WERI-Rb-1 (cell line): ENCODE measurements at places on chromosomes 7 and 10.
A peak's percentile ranks its signal among the peaks of the same experiment; 100 is the strongest.

DNA sequence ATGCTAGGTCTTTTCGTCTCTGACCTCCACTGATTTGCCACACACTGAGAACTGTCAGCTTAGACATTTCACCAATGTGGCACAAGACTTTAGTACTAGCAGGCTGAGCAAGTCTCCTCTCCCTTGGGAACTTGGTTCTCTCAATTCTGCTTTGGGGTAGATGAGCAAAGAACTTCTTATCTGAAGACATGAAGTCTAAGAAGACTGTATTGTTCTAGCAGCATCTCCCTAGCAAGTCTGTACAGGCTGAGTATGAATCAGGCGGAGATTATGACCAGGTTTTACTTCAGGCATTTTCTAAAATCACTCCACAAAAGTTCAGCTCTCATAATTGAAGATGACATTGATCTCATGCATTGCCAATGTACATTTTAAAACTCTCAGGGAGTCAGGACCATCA, 23.8 kb upstream of the STN1 start:
- no peak for DNase-seq

- DNase-seq, result no peak
Observed at GRCh38 chr7:155483868-155484325, 26.0 kb downstream of the EN2 start.

- no peak for DNase-seq
Observed at GRCh38 chr10:121250995-121251764, 347.1 kb downstream of the FGFR2 start.

DNA sequence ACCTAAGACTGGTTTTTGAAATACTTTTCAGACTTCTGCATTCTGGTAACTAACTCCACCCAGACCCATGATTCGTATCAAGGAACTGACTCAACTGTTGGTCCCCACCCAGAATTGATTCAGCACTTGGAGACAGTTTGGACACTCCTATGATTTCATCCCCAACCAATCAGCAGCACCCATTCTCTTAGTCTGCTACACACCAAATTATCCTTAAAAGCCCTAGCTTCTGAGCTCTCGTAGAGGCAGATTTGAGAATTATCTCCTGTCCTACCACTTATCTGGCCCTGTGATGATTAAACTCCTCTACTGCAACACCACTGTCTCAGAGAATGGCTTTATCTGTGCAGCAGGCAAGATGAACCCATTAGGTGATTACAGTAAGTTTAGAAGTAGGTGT, 7.7 kb upstream of the GSTO1 start:
- no peak for DNase-seq

GRCh38 chr10:61628875-61629513, 33.7 kb upstream of the CABCOCO1 start:
- no peak for DNase-seq

- DNase-seq, result no peak
Observed at GRCh38 chr7:127953423-127954356, 77.5 kb downstream of the LRRC4 start.

- no peak for DNase-seq
Observed at GRCh38 chr10:24459836-24460235, 250.9 kb downstream of the KIAA1217 start.

DNA sequence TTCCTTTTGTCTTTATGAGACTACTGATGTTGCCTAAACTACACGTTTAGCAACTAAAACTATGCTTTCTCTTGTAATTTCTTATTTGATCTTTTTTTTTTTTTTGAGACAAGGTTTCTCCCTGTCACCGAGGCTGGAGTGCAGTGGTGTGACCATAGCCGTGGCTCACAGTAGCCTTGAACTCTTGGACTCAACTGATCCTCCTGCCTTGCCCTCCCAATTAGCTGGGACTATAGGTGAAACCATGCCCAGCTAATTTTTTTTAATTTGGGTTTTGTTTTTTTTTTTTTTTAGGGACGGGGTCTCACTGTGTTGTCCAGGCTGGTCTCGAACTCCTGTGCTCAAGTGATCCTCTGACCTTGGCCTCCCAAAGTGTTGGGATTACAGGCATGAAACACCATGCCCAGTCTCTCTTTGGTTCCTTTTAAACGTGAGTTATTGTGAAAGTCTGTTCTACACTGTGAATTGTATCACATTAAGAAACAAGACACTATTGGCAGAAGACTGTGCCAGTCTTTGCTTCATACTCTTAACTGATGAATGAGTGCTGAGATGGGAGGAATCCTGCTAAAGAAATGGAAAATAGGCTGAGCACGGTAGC, 6.4 kb downstream of the TMEM248 start:
- DNase-seq, result no peak

- no peak for DNase-seq
Observed at GRCh38 chr7:123661765-123662164, 6.1 kb downstream of the LMOD2 start.

DNA sequence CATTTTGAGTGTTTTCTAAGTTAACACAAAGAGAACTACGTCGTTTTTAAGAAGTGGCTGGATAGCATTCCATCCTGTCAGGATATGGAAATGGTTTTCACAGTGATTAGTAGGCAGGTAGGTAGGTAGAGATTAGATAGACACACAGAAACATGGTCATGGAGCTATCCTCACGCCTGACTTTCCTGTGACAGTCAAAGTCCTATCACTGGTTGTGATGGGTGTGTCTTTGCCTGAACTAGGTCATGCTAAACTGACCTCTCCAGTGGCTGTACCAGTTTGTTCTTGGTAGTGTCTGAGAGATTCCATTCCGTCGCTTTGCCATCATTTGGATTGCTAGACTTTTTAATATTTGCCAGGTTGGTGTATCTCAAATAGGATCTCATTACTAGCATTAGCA, 28.2 kb downstream of the FKBP6 start:
- DNase-seq, result no peak

DNA sequence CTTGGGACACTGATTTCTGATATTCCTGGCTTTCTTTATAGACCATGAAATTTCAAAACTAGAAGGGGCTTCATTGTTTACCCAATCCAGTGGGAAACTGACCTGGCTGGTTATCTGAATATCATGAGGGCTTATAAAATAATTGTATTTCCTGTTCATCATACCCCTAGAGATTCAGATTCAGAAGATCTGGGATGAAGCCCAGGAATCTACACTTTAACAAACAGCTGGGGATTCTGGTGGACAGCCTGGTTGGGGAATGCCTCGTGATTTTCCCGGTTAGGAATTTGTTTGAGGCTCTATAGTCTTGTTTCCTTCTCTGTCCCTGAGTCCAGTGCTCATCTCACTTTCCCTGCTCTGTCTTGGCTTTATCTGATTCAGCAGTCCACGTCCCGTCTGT, 110.3 kb downstream of the ADRA2A start:
- no peak for DNase-seq

- peak; percentile 29 for DNase-seq
Observed at GRCh38 chr7:156932006-156932405, 17.5 kb upstream of the NOM1 start.

GRCh38 chr10:13348216-13349017, at the start of gene SEPHS1:
SEPHS1 (minus strand) TSS chr10:13348293; CDS start chr10:13344950, 3,343 bp downstream.
- DNase-seq, result peak; percentile 79

- DNase-seq, result no peak
Observed at GRCh38 chr10:128612195-128612594, 486.0 kb upstream of the MKI67 start.

DNA sequence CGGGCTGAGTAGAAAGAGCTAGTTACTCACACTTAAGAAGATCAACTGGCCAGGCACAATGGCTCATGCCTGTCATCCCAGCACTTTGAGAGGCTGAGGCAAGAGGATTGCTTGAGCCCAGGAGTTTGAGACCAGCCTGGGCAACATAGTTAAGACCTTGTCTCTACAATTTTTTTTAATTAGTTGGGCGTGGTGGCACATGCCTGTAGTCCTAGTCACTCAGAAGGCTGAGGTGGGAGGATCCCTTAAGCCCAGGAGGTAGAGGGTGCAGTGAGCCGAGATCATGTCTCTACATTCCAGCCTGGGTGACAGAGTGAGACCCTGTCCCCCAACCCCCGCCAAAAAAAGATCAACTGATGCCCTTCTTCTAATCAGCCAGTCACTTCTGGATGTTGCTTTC, 74.6 kb upstream of the ATP6V0A4 start:
- DNase-seq, result no peak

DNA sequence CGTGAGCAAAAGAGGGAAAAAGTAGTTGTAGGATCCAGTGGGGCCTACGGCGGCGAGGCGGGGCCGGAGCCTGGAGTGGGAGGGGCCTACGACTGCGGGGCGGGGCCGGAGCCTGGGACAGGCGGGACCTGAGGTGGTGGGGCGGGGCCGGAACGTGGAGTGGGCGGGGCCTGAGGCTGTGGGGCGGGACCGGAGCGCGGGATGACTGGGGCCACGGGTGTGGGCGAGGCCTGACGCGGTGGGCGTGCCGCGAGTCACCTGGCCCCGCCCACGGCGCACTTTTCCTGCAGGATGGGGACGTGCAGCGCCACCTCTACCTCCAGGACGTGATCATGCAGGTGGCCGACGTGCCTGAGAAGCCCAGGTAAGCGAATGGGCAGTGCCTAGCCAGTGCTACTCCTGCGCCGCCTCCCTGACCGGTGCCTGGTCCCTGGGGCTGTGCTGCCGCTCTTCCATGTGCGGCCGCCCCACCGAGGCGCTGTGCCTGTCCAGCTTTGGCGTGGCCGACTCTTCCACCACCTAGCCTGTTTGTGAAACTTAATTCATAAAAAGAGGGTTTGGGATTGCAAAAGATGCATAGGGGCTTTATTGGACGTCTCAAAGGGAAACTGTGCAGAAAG, 496 bp downstream of the ZNF511 start:
- DNase-seq, result peak; percentile 91

DNA sequence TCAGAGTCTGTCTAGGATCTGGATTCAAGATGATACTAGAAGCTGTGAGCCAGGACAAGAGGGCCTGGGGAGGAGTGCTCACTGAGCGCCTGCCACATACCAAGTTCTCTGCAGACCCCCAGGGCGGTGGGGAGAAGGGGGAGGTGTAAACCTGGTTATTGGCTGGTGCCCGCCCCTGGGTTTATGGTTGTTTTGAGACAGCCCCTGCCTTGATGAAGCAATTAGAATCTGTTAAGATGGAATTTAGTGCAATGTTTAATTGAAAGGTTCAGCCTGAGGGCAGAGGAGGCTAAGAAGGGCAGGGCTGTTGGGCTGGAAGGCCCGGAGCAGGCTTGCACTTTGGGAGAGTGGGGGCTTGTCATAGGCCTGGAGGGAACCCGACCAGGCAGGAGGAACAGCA, 42.7 kb downstream of the PRF1 start:
- no peak for DNase-seq

- peak; percentile 71 for DNase-seq
Observed at GRCh38 chr10:86711513-86712316, 43.4 kb downstream of the LDB3 start.

DNA sequence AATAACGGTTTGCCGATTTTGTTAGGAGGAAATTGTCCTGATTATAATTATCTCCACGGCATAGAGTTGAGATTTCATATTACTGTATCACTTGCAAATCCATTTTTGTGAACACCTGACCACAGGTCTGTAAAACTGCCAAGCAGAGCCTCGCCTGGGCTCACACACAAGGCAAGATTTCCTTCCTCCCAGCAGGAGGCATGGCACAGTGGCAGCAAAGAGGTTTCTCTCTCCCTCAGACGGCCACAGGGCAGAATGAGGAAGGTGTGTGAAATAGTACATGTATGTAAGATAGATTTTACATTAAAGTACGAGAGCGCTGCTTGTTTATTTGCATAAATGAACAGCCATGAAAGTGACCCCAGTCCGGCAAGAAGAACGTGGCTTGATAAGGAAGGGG, 130.1 kb downstream of the CELF2 start:
- DNase-seq, result no peak

GRCh38 chr10:29857843-29858701, 201.3 kb downstream of the JCAD start:
- peak; percentile 7 for DNase-seq
